ENCODE measurements at places on chromosomes 16 and 17.

GRCh38 chr17:33871720-33872540 is 383.2 kb upstream of the CCL2 start:
- no peak for DNase-seq

GRCh38 chr17:57528058-57528451 is 217.0 kb downstream of the CCDC182 start:
- no peak for DNase-seq

- no peak for DNase-seq
Measured at GRCh38 chr16:83045790-83046189, 419.0 kb downstream of the CDH13 start.

GRCh38 chr16:84443166-84443802 is 61.2 kb downstream of the MEAK7 start:
- no peak for DNase-seq

GRCh38 chr17:77523540-77523939 is 382.8 kb downstream of the SEC14L1 start:
- no peak for DNase-seq

Measured in B cell (primary cell).